ENCODE measurements at places on chromosomes 1 and 21.
A peak's percentile ranks its signal among the peaks of the same experiment; 100 is the strongest.

- no peak for DNase-seq
Observed at GRCh38 chr21:44708213-44708865, 3.0 kb downstream of the TSPEAR start.

DNA sequence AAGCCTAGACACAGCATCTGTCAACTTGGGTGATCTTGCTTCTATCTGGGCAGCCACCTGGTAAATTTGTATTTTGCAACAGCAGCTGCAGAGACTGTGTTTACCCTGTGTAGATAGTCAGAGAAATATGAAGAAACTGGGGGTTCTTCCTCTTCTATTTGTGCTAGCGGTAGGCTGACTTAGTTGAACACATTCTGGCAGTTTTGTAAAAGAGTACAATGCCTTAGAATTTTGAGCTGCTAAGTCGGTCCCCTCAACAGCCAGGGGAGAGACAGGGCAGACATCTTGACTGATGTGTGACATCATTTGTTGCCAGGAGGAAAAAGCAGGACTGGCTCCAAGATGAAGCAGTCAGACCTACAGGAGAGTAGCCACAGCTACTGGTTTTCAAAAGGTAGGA is 53.7 kb downstream of the KCNJ6 start:
- no peak for DNase-seq

- DNase-seq: no peak
Observed at GRCh38 chr1:41609166-41609883, 124.8 kb upstream of the EDN2 start.

GRCh38 chr1:60223158-60223557 is 149.6 kb upstream of the C1orf87 start:
- DNase-seq: no peak

DNA sequence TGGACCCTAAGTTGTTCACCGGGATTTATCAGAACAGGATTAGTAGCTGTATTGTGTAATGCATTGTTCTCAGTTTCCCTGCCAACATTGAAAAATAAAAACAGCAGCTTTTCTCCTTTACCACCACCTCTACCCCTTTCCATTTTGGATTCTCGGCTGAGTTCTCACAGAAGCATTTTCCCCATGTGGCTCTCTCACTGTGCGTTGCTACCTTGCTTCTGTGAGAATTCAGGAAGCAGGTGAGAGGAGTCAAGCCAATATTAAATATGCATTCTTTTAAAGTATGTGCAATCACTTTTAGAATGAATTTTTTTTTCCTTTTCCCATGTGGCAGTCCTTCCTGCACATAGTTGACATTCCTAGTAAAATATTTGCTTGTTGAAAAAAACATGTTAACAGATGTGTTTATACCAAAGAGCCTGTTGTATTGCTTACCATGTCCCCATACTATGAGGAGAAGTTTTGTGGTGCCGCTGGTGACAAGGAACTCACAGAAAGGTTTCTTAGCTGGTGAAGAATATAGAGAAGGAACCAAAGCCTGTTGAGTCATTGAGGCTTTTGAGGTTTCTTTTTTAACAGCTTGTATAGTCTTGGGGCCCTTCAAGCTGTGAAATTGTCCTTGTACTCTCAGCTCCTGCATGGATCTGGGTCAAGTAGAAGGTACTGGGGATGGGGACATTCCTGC is 3.9 kb upstream of the OLFML3 start:
- DNase-seq: no peak

DNA sequence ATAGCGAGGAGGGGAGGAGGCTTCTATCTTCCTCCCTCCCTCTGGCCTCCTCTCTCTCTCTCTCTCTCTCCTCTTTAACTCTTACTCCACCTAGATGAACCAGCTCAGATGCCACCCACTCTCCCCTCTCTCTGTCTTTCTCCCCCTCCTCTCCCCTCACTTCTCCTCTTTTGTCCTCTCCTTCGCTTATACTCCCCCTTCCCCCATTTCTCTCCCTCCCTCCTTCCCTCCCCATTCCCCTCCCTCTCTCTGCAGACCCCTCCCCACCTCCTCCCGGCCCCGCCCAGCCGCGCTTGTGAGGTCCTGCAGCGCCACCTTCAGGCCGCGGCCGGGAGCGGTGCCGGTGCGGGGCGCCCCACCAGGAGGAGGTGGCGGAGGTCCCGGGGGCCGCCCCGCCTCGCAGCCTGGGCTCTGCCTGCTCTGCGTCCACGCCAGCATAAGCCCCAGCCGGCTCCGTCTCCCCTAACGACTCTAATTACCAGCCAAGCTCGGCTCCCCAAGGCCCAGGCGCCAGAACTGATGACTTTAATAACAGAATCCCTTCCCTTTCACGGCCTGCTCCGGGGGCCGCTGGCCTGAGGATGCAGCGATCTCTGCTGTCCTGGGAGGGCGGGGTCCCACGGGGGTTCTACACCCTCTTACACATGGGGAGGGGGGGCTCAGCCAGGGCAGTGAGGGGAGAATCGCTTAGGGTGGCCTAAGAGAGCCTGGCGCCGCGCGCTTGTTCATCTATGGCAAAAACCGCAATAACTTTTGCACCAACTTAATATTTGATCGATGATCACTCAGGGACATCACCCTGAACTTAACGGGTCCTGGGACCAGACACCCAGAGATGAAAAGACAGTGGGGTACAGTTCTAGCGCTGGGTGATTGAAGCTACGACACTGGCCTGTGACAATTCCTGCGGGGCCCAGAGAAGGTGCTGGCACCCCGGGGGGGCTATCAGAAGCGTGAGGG is 637.3 kb downstream of the MATN1 start:
- peak; percentile 56 for DNase-seq

- DNase-seq: no peak
Observed at GRCh38 chr1:147849098-147849895, 53.3 kb upstream of the GJA8 start.

GRCh38 chr1:79852004-79852403 is 845.5 kb upstream of the ADGRL4 start:
- DNase-seq: no peak

GRCh38 chr1:169326261-169326955 is 41.2 kb downstream of the NME7 start:
- DNase-seq: no peak

DNA sequence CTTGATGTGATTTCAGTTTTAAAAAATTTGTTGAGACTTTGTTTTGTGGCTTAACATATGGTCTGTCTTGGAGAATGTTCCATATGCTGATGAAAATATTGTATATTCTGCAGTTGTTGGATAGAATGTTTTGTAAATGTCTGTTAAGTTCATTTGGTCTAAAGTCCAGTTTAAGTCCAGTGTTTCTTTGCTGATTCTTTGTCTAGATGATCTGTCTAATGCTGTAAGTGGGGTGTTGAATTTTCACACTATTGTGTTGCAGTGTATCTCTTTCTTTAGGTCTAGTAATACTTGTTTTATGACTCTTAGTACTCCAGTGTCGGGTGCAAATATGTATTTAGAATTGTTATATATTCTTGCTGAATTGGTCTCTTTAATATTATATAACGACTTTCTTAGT is 10.9 kb upstream of the MPC2 start:
- DNase-seq: no peak

DNA sequence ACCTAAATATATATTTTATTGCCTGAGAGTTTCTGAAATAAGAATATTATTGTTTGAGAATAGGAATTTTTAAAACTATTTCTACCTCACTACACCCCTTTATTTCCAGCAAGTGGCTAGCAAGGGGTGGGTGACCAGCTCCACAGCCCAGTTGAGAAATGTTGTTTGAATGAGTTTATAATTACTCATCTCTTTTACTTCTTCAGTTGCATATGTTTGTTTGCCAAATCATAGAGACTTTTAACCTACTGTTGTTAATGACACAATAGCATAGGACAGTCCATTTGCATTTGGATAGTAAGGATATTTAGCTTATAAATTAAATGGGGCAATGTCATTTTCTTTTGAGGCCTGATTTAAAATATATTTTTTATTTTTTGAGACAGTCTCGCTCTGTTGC is 127.8 kb downstream of the NRDC start:
- DNase-seq: no peak

- DNase-seq: no peak
Observed at GRCh38 chr1:62435231-62436038, 1.4 kb upstream of the USP1 start.

DNA sequence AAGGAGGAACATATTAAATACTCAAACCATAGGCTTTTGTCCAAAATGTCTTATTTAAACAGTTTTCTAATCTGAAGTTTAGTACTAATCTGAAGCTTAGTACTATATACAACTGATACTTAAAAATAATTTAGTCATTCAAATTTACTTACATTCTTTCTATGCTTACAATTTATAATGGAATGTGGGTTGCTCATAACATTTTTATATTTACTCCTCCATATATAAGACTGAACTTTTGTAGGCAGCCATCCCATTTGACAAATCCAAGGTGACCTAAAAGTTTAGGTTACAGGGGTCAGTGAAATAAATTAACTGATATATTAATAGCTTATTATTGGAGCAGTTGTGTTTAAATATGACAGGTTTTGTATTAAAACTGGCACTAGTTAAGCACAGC is 570.6 kb downstream of the DPYD start:
- DNase-seq: no peak

DNA sequence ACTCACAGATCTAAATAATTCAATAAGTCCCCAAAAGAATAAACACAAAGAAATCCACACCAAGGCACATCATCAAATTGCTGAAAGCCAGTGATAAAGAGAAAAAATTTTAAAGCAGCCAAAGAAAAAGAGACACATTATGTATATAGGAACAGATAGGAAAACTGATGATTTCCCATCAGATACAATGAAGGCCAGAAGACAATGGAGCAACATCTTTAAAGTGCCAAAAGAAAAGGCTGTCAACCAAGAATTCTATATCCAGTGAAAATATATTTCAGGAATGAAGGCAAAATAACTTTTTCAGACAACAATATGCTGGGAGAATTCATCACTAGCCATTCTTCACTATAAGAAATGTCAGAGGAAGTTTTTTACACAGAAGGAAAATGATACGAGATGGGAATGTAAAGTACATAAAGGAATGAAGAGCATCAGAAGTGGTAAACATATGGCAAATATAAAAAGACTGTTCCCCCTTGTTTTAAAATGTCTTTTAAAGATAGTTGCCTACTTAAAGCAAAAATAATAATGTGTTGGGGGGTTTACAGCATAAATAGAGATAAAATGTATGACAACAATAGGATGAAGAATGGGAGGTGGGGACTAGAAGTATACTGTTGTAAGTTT is 9.4 kb upstream of the MYOG start:
- DNase-seq: no peak

- no peak for DNase-seq
Observed at GRCh38 chr1:53547231-53547790, 88.1 kb downstream of the DMRTB1 start.

GRCh38 chr1:151511636-151512215 is 539 bp downstream of the CGN start:
- DNase-seq: no peak

DNA sequence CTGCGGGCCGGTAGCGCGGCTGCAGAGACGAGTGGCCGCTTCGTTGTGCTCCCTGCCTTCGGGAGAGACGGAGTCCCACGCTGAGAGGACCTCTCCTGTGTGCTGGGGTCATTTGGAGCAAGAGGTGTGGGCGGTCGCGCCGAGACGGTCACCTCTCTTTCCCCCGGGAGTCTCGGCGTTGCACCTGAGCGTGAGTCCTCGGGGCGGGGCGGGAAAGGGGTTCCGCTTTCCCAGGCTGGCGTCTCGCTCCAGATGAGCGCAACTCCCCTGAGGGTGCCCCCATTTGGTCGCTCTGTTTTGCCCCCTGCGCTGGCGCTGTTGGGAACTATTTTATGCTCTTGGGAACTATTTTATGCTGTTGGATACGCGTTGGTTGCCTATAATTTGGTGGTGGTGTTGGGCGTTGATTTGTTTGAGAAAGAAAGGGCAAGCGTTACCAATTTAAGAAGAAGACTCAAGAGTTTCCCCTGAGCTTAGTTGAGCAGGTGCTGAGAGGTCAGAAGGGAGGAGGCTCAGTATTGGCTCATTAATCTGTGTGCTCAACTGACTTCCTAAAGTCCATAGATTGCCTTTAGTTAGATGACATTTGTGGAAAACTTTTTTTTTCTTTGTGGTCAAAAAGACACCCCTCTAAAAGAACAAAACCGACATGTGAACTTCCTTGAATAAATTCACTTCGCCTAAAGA is 683 bp downstream of the LRRC8B start:
- no peak for DNase-seq

DNA sequence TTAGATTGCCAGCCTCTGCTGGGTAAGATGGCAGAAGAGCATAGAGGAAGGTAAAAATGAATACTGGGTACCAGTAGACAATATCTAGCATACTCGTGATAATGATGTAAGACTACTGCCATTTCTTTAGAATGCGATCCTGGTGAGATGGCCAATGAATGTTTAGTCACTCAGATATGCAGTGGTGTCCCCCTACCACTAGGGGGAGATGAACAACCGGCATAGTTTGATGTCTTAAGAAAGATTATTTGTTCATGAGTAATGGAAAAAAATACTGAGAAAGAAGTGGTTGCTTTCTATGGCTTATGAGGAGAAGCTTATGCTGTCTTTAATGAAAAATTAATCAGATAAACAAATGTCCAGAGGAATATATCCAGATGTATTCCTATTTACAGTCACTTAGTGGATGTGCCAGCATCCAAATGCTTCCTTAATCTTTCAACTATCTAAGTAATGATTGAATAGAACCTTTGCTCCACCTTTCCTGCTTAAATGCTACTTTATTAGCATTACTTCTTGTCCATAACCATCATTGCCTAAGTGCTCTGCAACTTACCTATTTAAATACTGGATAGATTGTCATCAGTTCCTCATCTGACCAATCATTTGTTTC is 256.6 kb downstream of the ST6GALNAC3 start:
- DNase-seq: peak; percentile 21

DNA sequence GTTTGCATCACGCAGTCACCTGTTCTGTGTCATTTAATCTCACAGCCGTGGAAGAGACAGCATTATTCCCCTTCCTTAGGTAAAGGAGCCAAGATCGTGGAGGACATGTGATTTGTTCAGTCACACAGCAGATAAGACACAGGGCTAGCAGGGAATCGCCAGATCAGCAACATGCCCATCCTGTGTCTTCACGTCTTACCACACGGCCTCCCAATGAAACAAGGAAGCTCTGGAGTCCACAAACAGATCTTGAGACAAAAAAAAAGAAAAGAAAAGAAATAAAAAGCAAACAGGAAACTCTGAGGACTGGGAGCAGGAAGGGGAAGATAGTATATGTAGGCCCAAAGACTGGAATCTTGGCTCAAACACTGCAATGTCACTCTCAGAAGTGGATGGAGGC is 155.3 kb downstream of the ADSS2 start:
- DNase-seq: no peak

DNA sequence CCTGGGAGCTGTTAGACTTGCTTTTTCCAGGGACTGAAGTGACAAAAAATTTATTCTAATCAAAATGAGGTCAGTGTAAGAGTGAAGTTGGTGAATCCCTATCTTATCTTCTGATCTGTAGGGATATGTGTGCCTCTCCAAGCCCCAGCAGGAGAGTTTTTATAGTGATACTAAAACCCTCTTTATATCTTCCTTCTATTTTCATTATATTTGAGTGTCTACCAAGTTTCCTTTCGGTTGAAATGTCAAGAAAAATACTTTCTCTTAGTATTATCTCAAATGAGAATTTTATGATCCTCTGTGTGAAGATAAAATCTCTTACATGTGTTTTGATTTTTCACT is 18.9 kb downstream of the C1orf21 start:
- no peak for DNase-seq

Measured in NCI-H1436 treated with DMSO at 0.1 percent for 48 hours (cell line).